Activated CD8-positive, alpha-beta memory T cell treated with anti-CD3 and anti-CD28 coated beads for 4 hours (primary cell): ENCODE measurements at places on chromosomes 4 and X.

DNA sequence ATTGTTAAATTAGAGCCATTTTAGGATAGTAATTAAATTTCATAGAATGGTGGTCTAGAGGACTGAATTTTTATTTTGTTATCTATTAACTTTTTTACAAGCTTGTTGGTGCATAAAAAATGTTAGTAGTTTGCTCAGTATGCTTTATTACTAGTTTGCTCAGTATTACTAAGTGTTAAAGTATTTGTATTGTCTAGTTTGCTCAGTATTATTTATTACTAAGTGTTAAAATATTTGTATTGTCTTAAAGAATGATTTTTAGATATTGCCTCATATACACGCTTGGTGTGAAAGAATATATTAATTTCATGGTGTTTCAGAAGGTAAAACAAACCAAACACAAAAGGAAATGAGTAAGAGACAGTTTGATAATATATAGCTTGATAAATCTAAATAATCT, 268.4 kb upstream of the MAGEB18 start:
- no peak for DNase-seq

GRCh38 chrX:111506826-111507225, 4.6 kb upstream of the SERTM2 start:
- DNase-seq: no peak

GRCh38 chr4:68021185-68021584, 57.9 kb upstream of the TMPRSS11A start:
- DNase-seq: no peak

GRCh38 chrX:108299704-108300103, 138.5 kb downstream of the COL4A6 start:
- DNase-seq: no peak

DNA sequence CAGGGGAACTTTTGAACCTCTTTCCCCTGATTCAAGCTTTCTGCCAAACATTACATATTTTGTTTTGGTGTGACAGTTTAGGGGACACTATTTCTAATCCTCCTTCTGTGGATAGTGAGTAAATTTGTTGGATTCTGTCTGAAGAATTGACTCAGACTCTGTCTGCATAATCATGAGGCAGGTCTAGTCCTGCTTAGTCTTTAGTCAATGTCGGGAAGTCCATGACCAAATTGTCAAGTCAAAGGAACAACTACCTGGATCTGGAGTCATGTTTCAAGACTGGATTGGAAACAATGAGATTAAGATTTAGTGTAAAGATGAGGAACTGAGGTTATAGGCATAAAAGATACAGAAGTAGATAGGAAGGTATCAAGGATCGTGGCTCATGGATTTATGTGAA, 100.9 kb downstream of the MAGEB17 start:
- no peak for DNase-seq
